ENCODE measurements at places on chromosomes 11 and 22.

GRCh38 chr11:10322830-10323792, 18.2 kb downstream of the ADM start:
- peak; percentile 86 for DNase-seq

DNA sequence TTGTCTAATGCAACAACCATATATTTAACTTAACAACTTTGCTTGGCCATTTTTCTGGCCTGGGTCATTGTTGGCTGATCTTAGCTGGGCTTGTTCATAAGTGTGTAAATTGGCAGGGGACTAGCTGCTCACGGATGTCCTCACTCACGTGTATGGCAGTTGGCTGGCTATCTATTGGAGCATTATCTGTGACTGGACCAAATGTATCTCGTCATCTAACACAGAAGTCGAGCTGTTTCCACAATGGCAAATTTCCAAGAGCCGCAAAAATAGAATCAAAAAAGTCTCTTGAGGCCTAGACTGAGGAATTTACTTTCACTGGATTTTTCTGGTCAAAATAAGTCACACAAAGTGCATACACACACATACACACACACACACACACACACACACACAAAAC, 893.3 kb downstream of the FAM181B start:
- no peak for DNase-seq

DNA sequence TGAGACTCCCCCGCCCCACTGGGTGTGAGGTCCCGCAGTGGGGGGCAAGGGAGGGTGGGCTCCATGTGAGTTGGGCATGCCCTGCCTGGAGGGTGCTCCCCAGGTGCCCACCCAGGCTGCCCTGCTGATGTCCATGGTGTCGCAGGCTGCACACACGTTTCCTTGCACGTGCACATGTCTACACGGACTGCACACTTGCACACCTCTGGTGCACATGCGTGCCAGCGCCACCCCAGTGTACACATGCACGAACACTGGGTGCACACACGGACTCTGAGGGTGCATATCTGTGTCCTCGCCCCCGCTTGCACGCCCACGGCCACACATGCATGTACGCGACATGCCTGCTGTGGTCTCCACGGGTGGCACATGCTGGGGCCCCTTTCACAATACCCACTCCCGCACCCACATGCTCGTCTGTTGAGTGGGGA, 35.2 kb upstream of the PRODH start:
- DNase-seq: no peak

GRCh38 chr22:25054943-25055511, 102.5 kb downstream of the KIAA1671 start:
- no peak for DNase-seq

DNA sequence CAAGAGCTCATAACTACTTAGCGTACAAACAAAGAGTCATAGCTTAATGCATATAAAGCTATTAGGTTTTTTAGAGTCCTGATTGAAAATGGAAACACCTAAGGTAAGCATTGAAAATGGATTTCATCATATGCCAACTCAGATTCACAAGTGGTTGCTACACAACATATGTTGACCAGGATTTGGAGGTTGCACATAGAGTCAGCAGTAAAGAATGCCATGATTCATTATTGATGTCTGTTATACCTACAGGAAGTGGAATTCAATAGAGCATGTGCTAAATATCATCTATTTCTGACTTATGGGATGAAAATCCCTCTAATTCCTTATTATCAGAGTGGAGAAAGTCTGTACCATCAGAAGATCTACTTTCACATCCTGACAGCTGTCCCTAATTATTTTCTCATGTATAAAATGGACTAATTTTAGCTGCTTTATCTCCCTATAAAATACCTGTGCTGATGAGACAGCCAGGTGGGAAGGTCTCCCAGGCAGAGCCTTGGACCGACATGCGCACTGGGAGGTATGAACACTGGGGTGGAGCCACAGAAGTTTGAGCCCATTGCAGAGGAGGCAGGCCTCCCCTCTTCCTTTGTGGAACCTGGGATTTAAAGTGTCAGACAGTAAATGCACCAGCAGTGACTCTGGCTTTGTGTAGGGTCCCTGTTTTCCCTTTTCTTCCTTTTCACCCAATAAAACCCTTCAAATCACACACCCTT, 204.2 kb downstream of the AASDHPPT start:
- no peak for DNase-seq

- no peak for DNase-seq
Measured at GRCh38 chr11:28323621-28324020, 215.4 kb downstream of the METTL15 start.

DNA sequence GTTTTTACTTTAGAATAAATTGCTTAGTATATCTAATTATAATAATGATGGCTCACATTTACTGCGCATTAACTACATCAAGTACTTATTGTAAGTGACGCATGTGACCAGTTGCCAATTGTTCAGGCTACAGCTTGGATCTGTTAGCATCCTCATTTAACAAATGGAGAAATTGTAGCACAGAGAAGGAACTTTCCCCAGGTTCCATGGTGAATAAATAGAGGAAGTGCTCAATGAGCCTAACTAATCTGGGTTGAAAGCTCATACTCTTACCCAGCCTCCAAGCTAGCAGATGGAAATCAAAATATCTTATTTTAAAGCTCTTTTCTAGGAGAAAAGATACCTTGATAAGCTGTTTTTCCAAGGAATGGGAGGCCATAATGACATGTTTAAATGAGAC, 19.8 kb downstream of the MMP27 start:
- DNase-seq: no peak

DNA sequence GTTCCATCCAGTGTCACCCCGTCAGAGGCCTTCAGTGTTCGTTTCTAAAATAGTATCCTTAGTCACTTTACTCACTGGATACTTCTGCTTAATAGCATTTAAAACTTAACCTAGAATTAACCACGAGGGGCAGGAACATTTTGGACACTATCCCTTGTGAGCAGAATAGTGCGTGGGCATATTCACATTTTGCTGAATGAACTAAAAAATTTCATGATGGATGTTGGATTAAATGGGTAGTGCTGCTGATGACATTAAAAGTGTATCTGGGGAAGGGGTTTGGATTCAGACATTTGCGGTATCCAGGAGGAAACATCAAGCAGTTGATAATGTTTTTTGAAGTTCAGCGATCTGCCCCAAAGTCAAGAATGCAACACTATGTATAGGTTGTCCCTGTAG, 750 bp upstream of the NAT10 start:
- DNase-seq: no peak

GRCh38 chr11:7485186-7486097, at the start of gene OLFML1:
Gene OLFML1, plus strand, starts transcription at chr11:7485506. Its CDS starts 370 bp downstream, at chr11:7485876.
- peak; percentile 74 for DNase-seq

DNA sequence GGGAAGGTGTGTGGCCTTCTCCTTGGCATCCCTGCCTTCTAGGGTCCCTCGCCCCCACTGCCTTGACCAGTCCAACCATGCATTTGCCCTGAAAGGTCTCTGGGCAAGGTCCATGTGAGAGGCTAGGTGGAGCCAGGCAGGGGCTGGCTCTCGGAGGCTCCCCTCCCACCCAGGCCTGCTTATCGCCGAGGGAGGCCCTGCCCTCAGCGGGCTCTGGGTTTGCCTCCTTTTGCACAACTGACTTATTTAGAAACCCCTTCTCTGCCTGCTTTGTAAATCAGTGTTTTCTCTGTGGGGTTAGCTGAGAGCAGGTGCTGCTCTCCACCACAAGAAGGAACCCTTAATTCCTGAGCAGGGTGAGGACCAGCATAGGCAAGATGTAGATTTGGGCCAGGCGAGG, 47.7 kb downstream of the CD82 start:
- DNase-seq: no peak

GRCh38 chr11:85961930-85962363, 106.8 kb downstream of the CCDC83 start:
- DNase-seq: no peak

DNA sequence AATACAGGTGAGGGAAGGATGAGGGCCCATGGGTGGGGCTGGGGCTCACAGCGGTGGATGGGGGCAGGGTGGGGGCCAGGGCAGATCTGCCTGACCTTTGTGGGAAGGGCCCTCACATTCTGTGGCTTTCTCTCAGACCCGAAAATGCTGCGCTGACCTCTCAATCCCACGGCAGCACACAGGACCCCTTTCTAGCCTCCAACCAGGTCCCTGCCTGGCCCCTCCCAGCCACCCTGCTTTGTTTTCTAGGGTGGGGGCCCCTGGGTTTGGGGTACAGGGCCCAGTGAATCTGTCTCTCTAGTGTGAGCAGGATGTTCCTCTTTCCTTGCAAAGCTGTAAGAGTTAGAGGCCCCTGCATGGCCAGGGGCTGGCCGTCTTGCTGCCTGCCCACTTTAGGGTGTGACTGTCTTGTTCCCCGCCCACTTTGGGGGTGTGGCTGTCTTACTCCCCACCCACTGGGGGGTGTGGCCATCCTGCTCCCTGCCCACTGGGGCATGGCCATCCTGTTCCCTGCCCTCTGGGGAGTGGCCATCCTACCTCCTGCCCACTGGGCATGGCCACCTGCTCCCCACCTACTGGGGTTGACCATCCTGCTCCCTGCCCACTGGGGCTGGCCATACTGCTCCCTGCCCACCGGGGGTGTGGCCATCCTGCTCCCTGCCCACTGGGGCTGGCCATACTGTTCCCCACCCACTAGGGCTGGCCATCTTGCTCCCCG, 11.5 kb downstream of the PARVG start:
- DNase-seq: peak; percentile 53

DNA sequence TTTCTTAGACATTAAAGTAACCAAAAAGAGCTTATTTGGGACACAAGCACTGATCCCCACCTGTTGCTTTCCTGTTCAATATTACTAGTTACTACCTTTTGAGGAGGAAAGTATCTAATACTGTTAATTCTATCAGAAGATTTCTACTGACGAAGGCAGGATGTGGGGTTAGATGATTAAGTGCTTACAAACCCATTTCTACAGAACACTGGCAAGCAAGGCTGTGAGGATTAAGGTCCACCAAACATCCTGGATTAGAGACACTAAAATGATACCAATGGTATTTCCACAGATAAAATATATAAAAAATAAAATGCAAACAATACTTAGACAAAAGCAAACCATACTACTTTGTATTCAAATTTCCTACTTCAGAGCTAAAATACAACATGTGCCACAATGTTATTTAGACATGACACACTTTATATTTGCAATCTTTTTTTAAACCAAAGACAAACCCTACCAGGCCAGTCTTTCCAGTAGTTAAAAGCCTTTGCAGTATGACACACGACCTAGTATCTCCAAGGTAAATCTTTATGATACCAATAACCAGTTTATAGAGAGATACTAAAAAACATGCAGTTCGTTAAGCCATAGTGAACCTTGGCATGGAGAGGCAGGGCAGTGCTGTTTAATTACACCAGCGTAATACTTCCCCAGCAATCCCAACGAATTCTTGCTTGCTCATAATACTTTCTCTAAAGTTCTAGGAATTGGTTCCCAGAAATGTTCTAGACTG, 71.2 kb upstream of the TP53AIP1 start:
- DNase-seq: no peak

DNA sequence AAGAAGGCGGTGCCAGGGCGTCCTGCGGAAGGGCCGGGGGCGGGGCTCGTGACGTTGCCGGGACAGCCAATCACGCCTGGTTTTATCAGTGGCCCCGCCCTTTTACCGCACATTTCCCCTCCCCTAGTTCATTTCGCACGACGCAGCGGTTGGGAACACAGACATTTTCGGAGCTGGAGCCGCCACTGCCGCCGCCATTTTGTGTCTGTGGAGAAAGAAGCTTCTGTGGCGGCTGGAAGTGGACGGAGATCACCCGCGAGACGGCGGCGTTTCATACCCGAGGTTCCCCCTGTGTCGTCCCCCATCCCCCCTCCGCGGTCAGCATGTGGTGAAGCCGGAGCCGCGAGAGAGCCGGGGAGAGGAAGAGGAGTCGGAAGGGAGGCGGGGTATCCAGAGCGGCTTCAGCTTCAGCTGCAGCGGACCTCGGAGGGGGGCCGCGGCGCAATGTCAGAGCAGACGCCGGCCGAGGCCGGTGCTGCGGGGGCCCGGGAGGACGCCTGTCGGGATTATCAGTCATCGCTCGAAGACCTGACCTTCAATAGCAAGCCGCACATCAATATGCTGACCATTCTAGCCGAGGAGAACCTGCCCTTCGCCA, at the start of gene PCF11:
Gene PCF11, plus strand, starts transcription at position 136 of the 598 bp plus-strand sequence. Its CDS starts 309 bp downstream, at position 445.
- no peak for DNase-seq

DNA sequence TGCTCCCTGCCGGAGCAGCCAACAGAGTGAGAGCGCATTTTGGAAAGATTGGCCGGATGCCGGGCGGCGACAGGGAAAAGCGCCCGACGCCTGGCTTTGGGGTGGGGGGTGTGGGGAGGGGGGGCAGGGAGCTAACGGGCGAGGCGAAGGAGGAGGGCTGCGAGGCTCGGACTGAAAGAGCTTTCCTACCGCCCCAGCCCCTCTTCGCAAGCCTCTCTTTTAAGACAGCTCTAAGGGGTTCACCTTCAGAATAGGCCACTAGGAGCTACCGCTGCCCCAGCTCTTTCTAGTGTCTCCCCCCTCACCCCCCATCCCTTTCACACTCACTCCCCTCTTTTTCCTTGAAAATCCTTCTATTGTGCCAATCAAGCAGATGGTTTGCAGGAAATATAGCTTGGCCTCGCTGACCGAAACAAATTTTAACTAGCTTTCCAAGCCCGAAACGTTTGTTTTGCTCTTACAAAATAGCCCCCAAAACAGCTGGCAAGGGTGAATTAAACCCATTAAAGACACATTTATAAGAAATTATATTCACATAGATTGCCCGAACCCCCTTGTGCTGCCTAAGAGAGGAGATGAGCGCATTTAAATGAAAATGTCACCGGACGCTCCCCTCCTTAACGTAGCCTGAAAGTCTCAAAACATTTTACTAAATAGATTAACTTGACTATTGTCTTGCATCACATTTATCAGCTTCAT, 3.7 kb upstream of the DBX1 start:
- no peak for DNase-seq

GRCh38 chr11:64661146-64661545, 61.9 kb downstream of the NRXN2 start:
- DNase-seq: peak; percentile 88

- peak; percentile 23 for DNase-seq
Measured at GRCh38 chr11:36622431-36623136, 24.5 kb upstream of the RAG2 start.

GRCh38 chr11:76903325-76903724, 42.6 kb downstream of the ACER3 start:
- DNase-seq: no peak

GRCh38 chr22:48021991-48022401, 1259.5 kb downstream of the TBC1D22A start:
- no peak for DNase-seq

DNA sequence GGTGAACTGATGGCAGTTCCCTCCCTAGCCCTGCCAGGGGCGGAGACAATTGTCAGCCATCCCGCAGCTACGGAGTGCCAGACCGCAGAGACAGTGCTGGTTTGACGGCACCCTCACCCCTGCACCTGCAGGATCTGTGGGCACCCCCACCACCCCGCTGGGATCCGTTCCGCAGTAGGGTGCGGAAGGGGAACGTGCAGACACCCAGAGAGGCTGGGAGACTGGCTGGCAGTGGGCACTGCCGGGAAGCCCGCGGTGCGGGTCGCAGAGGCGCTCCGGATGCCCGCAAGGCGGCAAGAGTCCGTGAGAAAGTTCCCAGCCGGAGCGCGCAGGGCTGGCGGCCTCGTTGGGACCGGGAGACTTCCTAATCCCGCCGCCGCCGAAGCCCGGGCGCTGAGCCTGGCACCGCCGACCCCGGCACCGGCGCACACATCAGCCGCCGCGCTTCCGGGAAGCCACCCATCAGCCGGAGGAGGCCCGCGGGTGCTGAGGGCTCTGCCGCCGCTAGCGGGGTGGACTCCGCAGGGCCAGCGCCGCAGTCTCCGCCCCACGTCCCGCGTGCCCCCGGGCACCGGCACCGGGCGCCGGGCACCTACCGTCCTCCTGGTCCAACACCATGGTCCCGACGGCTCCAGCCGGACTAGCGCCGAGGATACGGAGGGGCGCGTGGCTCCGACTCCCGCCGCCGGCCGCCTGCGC, 4.3 kb upstream of the LMO1 start:
- DNase-seq: no peak

All from femur (tissue), 1 donor.